Cortex of kidney (tissue), 1 donor: ENCODE measurements at places on chromosomes 12 and 14.

DNA sequence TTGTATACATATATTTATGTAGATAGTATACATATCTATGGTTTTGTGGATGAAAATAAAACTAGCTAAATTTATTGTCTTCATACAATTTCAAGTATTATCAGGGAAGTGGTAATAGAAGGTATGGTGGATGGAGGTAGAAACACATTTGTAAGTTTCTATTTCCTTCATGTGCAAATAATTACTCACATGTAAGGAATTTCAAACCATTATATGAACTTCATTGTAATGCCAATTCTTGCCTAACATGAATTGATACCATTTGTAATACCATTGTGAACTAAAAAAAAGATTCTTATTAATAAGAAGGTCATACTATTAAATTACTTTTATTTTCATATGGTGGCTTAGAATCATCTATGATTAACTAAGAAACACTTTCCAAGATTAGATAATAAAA is 20.1 kb upstream of the PPFIA2 start:
- DNase-seq = no peak

DNA sequence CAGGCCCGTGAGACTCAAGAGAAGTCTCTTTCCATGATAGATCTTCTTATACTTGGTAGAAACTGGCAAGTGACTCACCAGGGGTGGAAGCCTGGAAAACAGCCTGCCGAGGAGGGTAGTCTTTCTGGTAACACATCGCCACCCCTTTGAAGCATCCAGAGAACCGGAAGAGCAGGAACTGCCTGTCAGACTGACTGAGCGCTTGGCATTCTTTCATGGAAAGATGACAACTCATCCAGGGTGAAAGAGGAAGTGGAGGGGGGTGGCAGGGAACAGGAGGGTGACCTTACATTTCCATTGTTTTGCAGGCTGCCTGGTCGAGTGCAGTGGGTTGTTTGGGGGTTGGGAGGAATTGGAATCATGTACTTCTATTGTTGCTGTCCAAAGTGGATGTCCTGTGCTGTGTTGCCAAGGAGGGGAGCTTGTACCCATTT is 34.5 kb downstream of the PRKCH start:
- no peak for DNase-seq

- DNase-seq = no peak
Observed at GRCh38 chr12:78210506-78210860, 379.8 kb downstream of the NAV3 start.

DNA sequence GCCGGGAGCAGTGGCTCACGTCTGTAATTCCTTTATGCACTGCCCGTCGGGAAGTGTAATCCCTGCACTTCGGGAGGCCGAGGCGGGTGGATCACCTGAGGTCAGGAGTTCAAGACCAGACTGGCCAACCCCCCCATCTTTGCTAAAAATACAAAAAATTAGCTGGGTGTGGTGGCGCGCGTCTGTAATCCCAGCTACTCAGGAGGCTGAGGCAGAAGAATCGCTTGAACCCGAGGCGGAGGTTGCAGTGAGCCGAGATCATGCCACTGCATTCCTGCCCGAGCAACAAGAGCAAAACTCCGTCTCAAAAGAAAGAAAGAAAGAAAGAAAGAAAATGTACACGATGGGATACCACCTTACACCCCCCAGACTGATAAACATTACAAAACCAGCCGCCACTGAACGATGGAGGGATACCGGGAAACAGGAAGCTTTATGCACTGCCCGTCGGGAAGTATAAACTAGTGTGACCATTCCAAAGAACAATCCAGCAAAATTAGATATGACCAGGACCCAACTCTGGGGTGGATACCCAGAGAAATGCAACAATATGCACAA is 1.1 kb downstream of the ABCD4 start:
- DNase-seq = no peak

DNA sequence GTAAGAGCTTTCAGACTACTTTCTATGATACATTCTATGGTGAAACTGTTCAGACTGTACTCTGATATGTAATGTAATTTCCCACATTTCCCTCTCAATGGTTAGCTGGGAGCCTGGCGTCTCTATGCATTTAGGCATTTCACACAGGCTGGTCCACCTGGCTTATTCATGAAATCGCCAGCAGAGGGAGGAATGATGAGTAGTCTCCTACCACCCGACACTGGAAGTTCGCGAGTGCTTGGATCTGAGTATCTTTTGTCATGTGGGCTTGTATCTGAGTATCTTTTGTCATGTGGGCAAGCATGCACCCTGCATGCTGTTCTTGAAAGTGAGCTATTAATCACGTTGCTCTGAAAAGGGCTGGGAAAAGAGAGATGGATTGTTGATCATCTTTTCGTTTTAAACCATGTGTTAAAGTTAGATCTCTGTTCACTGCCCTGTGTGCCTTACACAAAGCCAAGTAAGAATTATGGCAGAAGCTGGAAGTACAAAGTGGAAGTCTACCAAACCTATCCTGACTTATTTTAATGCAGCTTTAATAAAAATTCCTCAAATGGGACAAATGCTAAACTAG is 235.0 kb downstream of the ATP23 start:
- no peak for DNase-seq

DNA sequence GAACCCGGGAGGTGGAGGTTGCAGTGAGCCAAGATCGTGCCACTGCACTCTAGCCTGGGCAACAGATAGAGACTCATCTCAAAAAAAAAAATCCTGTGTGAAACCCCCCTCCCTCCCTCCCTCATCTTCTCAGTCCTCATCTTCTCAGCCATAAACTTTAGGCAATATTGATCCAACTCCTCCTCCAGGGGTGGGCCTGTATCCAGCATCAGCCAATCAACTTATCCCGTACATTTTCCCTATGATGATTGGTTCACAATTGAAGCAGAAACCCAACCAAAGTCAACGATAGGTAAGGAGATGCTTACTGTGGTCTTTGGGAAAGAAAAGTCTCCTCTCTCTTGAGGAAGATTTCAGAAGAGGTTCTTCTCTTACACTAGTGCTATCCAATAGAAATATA is 33.5 kb upstream of the CIT start:
- no peak for DNase-seq

- DNase-seq = no peak
Observed at GRCh38 chr14:48417715-48418500, 742.5 kb upstream of the MDGA2 start.

- DNase-seq = no peak
Observed at GRCh38 chr12:127149226-127149964, 1117.6 kb upstream of the TMEM132C start.

DNA sequence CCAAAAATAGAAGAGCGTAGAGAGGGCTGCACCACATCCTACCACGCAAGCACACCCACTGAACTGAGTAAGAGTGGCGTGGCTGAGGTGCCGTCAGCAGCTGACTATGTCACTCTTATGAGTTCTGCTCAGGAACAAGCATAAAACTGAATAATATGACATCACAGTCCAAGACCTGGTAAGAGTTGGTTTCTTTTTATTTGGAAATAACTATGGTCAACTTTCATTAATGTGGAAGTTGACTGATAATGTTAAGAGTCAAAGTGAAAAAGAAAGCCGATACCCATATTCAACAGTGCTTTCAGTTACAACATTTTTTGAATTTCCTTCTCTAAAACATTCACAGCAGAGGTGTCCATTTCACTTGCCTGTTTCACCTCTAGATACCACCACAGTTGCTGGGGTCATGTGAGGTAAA is 44.6 kb downstream of the GNS start:
- no peak for DNase-seq

DNA sequence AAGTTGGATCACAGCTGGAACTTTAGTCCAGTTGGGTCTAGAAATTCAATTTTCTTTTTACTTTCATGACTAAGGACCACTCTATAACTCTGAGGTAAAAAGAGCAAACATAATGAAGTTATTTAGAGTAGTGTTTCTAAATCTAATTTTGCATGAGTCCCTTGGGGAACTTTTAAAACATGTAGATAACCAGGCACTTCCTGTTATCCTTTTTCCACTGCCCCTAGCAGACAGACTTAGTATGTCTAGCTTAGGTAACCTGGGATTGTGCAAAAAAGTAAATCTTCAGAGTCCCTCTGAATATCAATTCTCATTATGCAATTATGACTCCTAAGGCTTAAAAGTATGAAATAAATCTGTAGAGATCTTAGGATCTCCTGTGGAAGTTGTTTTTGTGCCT is 371.2 kb downstream of the DIO2 start:
- DNase-seq = no peak

DNA sequence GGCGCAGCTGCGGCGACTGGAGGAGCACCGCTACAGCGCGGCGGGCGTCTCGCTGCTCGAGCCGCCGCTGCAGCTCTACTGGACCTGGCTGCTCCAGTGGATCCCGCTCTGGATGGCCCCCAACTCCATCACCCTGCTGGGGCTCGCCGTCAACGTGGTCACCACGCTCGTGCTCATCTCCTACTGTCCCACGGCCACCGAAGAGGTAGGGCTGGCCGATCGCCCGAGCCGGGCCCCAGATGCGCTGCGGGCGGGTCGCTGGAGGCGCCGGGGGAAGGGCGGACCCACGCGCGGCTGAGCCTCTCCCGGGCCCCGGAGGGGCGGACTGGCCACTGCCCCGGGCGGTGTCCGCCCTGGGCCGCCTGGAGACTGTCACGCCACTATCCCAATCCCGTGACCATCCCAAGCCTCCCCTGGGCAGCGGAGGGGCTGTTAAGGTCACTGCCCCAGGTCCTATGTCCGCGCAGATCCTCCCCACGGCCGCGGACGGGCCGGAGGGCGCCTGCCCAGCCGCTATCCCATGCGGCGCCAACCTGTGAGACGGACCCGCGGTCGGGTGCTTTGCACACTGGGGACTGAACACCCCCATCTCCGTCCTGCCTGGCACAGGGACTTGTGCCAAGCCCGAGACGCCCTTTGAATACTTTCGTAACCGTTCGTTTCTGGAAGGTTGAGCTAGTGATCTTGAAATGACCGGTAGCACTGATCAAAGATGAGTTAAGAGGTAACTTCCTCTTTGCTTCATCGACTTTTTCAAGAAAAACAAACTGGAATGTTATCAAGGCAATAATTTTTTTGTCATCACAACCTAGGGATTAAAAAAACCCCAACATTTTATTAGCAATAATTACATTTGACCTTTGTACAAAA is 725 bp downstream of the CHPT1 start:
- peak; percentile 33 for DNase-seq

DNA sequence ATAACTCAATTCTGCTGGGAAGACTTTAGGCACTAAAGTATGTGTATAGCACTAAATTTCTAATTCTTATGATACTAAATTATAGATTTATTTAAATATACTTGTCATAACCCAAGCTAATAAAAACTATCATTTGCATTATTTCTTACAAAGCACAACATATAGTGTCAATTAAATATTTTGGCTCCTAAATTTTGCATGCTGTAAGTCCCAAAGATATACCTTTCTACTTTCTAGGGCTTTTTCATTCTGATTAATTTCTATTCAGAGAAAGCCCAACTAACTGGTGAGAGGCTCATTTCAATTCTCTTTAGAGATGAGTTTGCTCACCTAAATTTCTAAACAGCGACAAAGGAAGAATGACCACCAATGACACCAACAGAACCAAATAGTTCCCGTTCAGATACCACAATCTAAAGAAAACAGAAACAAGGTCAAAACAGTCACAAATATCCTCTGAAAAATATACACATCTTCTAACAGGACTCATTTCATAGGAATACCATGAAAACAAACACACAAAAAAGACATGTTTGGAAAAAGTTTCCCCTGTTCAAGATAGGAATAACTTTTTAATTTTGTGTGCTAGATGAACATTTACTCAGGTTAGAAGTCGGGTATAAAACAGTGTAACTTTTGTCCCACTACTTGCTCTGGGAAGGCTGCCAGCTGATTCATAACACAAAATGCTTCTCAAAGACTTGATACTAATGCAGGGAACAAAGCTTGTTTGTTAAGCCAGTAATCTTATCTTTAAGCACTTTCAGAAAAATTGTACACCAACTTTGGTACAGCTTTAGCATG is 7.6 kb downstream of the SLC38A2 start:
- no peak for DNase-seq

DNA sequence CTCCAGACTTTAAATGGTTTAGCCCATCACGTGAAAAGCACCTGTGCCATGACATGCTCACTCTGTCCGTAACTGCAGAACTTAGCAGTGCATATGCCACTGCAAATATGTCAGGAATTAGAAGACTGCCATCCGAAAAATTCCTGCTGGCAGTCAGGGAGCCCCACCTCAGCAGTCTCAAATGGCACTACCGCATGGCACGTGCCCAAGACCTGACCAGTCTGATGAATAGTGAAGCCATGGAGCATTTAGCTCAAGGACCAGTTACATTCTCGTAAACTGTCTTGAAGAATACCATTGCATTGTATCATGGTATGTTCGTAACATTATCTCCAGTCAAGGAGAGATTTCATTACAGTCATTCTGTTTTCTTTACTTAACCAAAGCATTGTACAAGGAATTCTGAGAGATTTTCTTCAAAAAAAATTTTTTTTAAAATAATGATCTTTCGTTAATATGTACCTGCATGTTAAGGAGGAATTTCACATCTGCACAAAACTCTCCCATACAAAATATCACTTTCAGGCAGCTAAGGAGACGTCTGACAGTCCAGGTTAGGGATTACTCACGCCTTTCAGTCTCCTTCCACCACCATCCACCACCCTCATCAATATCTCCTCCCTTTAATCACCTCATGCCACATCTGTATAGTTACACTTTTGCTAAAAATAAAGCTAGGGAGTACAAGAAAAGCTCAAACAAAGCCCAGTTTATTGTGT is 138.5 kb downstream of the ANO2 start:
- DNase-seq = no peak

DNA sequence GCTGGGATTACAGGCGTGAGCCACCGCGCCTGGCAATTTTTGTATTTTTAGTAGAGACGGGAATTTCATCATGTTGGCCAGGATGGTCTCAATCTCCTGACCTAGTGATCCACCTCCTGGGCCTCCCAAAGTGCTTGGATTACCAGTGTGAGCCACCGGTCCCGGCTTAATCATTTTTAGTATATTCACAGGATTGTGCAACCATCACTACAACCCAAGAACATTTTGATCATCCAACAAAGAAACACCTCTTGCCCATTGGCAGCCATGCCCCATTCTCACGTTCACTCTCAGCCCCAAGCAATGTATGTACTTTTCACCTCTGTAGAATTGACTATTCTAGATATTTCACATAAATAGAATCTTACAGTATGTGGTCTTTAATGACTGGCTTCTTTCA is 19.9 kb downstream of the SP1 start:
- no peak for DNase-seq

GRCh38 chr12:65649126-65649525 is 175.2 kb upstream of the HMGA2 start:
- DNase-seq = no peak

DNA sequence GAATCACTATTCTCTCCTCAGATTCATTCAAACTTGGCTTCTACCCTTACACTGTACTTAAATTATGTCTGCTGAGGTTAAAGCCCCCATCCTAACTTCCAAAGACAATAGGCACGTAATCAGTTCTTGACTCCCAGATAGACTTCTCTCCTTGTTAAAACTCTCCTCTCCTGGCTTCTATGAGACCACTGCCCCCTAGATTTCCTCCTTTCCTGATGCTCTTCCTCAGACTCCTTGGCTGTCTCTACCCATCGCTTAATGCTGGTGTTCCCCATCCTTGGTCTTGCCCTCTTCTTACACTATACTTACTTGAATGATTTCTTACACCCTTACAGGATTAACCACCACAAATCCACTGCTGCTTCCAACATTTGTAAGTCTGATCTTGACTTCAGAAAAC is 32.8 kb downstream of the TC2N start:
- no peak for DNase-seq
